ENCODE measurements at places on chromosomes 12 and 14.
A peak's percentile ranks its signal among the peaks of the same experiment; 100 is the strongest.

DNA sequence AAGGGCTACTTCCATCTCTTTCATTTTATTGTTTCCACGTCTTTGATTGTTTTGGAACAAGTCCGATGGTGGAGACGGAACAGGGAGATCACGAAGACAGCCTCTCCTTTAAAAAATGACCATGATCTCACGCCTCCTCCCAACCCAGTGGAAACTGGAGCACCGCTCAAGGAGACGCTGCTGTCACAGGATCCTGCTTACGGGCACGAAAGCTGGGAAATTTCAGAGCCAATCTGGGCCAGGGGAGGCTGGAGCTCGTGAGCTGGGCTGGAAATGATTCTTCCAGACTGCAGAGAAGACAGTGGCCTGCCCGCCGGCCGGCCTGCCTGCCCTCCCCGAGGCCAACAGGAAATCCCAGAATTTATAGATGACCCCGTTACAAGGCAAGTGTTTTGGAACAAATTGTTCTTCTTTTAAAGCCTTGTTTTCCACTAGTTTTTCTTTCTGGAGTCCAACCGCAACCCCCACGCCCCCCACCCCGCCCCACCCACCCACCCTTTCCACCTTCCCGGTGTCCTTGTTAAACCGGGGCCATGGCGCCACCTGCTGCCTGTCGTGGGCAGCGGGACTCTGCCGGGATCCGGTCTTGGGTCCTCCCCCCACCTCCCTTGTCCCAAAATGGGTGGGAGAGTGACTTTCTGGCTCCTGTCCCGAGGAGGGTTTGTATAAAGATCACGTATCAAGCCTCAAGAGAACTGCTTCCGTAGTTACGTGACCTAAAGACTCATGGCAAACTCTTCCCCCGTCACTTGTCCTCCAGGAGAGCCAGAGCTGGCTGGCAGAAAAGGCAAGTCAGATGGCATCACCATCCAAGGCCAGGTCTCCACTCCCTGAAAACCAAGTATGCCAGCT lies 40.3 kb downstream of the MAP1LC3B2 start:
- no peak for DNase-seq

GRCh38 chr14:93475471-93475870 lies 44.7 kb downstream of the UNC79 start:
- no peak for DNase-seq

DNA sequence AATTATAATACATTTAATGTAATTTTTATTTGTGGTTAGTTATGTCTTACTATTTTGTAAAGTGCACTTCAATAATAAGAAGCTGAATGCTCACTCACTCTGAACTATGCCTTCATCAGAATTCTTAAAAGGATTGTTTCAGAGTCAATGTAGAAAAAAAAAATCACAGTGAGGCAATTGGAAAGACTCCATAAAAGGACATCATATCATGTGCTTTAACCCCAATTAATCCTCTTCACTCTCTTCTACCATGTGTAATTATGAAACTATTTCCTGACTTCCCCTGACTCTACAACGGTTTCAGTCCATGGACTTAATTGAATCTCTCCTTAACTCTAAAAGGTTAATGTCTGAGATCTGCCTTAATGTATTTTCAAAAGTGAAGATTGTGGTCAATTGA lies 250.4 kb upstream of the ALG10 start:
- DNase-seq: no peak

DNA sequence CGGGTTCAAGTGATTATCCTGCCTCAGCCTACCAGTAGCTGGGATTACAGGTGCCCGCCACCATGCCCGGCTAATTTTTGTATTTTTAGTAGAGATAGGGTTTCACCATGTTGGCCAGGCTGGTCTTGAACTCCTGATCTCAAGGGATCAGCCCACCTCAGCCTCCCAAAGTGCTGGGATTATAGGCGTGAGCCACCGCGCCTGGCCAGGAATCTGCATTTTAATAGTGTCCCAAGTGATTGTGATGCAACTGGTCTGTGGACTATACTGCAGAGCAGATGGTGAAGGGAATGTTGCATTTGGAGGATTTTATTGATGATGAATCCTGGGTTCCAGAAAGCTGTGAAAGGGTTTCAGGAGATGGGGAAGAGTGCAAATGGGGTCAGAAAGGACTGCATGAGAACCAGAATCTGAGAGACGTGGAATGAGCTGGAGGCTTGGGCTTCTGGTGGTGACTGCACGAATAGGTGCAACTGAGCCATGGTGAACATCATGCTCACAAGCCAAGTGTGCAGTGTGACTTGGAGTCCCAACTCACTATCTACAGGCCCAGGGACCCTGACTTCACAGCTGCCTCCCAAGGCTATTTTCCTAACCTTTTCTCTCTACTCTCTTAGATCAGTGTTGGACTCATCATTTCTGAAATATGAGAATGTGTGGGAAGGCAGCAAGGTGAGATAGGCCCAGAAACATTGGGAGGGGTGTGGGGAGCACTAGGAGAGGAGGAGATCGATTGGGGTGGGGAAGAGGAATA lies 4.5 kb downstream of the RPS26 start:
- DNase-seq: no peak

DNA sequence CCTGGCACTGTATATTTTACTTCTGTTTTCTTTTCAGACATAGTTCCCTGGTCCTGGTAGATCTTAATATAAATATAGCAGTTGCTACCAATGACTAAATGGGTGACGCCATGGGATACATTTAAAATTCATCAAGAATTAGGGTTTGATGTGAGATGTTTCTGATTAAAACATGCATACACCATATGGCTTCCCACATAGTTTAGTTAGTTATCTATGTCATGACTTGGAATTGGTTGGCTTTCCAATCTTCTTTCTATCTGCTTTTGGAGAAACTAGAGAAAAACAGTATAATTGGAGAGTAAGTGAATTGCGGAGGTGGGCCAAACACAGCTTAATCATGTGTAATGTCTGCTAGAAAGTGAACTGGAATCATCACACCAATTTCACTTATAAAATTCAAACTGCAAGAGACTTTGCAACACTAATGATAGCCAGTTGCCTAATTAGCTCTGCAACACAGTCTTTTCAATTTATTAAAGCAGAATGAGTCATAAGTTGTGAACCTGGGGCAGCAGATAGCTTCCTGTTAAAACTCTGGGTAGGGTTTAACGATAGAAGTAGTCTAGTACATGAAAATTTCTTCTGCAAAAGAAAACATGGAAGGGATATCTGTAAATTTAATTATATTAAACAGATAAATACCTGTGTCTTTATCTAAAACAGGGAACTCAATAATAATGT lies 295.2 kb downstream of the SLC16A7 start:
- DNase-seq: no peak

DNA sequence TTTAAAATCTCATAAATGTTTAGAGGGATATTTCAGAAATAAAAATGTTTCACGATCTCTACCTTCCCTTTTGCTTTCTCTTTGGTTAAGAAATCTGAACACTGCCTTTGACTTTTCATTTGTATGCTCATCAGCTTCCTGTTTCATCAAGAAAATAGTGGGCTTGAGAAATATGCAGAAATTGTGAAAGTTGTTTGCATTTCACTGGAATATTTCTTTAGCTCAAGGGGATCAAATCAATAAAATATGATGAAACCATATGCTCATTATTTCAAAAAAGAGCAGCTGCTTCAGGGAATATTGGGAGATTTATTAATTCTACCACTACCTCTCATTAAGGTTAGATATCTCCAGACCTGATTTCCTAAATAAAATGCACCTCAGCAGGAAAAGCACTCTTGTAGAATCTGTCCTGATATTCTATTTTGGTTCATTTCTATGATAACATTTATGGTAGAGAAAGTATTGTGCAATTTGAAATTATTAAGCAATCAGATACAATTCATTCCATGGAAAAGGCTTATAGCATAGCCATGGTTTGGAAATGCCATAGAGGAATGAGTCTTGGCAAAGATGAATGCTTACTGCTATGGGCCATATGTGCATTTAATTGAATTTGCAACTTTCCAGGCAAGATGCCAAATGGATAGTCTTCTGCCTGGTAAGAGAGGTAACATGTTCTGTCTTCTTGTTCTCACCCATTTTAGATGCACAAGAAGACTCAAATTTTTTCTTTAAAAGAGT lies 212.6 kb upstream of the SLC16A7 start:
- DNase-seq: no peak

DNA sequence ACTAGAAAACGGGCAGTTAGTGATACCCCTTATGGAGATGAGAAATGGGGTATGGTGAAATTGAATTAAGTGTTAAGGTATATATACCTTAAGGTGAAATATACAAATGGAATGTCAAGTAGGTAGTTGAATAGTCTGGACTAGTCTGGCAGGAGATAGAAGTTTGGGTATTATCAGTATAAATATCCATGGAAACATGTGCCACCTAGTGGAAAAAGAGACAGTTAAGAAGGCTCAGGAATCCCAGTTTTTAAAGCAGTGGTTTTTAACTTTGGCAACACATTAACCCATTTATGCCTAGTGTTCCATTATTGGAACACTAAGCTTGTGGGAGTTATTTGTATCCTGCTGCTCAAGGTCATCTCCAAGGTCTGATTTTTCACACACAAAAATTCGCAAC lies 38.6 kb upstream of the TPH2 start:
- no peak for DNase-seq

- DNase-seq: no peak
These were observed 9.9 kb upstream of the LYZ start for GRCh38 chr12:69338120-69338859.

DNA sequence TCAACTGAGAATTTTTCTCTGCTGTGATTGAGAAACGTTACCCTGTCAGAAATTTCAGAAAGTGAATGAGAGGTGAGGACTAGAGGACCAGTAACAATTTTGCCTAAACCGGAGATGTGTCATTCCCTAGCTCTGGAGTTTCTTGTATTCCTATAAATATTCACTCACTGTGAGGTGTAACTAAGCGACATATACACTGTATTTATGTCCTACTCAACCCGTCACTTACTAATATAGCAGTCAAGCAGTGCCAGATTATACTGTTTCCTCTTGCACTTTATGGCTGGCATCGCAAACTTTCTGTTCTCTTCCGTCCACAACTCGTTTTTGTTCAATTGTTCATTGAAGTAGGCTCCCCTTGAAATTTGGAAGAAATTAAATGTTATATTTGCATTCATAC lies 192.9 kb downstream of the NOVA1 start:
- DNase-seq: no peak

- DNase-seq: no peak
These were observed 720.9 kb upstream of the TBX3 start for GRCh38 chr12:115404761-115405470.

GRCh38 chr14:81341370-81341769 lies 58.8 kb downstream of the STON2 start:
- no peak for DNase-seq

DNA sequence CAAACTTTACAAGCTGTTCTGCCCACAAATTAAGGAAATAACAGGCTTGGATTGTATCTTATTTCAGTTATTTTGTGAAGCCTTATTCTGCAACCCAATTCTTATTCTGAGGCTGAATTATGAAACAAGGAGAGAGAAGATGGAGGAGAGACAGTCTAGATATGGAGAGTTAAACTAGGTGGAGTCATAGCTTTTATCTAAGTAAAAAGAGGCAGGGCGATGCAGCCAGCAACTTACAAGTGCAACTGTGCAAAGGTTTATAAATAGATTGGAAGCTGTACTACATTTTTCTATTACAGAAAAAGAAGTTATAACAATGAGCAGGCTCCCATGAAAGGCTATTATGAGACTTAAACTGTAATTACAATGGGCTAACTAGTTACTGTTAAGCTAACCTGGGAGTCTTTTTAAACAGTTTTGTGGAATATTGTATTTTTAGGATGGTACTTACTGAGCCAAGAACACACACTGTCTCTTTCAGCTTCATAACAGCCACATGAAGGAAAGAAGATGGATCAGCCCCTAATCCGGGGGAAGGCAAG lies 22.4 kb downstream of the NID2 start:
- DNase-seq: no peak

- peak; percentile 84 for DNase-seq
These were observed 60.7 kb downstream of the SLC6A12 start for GRCh38 chr12:153080-153746.

GRCh38 chr14:37417833-37418232 lies 177.2 kb downstream of the FOXA1 start:
- DNase-seq: no peak

DNA sequence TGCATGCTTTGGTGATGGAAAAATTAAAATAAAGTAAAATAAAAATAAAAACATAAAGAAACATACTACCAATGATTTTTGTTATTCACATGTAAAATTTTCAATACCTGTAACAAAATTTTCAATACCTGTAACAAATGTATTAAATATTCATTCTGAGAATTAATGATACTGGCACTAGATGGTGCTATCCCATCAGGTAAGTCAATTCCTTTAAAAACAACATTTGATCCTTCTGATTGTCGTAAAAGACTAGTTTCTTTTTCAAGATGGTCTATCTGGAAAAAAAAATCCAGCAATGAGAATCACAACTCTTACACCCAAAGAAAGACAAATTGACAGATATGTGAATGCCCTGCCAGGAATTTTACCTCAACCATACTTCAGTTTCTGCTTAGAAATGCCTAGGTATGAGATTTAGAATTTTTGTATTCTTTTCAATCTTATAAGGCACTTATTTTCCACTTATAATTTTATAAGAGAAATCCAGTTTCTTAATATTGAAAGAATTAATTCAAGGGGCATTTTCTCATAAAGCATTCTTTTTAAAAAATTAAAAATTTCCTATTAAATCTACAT lies 30.7 kb downstream of the CEP290 start:
- no peak for DNase-seq

DNA sequence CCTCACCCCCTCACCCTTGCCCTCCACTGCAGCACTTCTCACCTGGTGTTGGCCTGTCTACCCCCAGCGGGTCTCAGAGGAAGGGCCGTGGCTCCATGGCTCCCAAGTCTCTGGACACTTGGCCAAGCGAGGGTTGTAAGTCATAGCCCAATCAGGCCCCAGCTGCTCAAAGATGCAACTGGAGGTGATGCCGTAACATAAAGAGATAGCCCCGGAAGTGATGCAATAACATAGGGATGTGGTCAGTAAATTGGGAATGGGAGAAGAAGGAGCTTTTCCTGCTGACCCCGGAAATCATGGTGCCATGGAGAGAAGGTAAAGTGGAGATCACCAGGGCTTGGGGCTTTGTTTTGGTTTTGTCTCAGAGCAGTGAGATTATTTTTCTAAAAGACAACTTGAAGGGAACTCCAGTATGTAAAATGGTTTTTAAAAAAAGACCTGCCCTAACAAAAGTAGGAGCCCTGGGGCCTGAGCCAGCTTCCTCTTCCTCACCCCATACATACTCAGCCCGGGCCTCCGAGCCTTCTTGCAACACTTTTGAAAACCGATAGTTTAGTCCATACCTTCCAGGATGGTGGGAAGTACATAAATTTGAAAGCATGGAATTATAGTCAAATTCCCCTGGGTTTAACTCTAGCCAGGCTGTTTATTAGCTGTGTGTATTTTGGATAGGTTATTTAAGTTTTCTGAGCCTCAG lies 212.5 kb downstream of the CRADD start:
- no peak for DNase-seq

- no peak for DNase-seq
These were observed 504.6 kb downstream of the RPL10L start for GRCh38 chr14:46147024-46147423.

- peak; percentile 45 for DNase-seq
These were observed 8.0 kb upstream of the C12orf42 start for GRCh38 chr12:103503546-103504480.

GRCh38 chr12:29843036-29843435 lies 59.3 kb upstream of the TMTC1 start:
- DNase-seq: no peak

Data from Caco-2 (cell line).